ENCODE measurements at places on chromosomes 1 and 21. TPM values are rescaled to one million over a fixed set of nuclear protein-coding genes. Genes with fewer than 3 reads are reported as not detected.

OR2W3 gene
- 3.1 TPM for total RNA-seq

C8A gene
- not detected for total RNA-seq

ZMYM4 gene
- total RNA-seq = 22.2 TPM

PTPRC gene
- 16.5 TPM for total RNA-seq

TMEM54 gene
- 35.1 TPM for total RNA-seq

CYP4X1 gene
- total RNA-seq = 40.6 TPM

SEMA6C gene
- 28.7 TPM for total RNA-seq

RIMKLA gene
- 0.30 TPM for total RNA-seq

FAM78B gene
- total RNA-seq = 2.0 TPM

EDARADD gene
- 0.66 TPM for total RNA-seq

KAZN gene
- total RNA-seq = 22.2 TPM

BSDC1 gene
- 85.5 TPM for total RNA-seq

TRIM63 gene
- total RNA-seq = 0.21 TPM

MTF2 gene
- total RNA-seq = 15.0 TPM

DLGAP3 gene
- 0.42 TPM for total RNA-seq

KCNQ4 gene
- 1.4 TPM for total RNA-seq

NHLH1 gene
- total RNA-seq = not detected

SELL gene
- total RNA-seq = 5.0 TPM

Data from tibial nerve (tissue), 4 donors.